ENCODE measurements at places on chromosomes 11 and 22.

- DNase-seq: no peak
These were observed 323.3 kb upstream of the ZC3H12C start for GRCh38 chr11:109769858-109770257.

DNA sequence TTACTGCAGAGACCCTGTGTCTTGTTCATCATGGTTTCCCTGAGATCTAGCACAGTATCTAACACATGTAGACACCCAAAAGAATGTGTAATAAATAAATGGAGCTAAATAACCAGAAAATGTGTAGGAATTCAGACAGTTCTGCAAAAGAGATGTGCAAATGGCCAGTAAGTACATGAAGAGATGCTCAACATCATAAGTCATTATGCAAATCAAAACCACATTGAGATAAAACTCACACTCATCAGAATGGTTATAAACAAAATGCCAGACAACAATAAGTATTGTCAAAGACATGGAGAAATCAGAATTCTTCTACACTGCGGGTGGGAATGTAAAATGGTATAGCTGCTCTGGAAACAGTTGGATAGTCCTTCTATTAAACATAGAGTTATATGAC lies 88.5 kb downstream of the RBFOX2 start:
- no peak for DNase-seq

DNA sequence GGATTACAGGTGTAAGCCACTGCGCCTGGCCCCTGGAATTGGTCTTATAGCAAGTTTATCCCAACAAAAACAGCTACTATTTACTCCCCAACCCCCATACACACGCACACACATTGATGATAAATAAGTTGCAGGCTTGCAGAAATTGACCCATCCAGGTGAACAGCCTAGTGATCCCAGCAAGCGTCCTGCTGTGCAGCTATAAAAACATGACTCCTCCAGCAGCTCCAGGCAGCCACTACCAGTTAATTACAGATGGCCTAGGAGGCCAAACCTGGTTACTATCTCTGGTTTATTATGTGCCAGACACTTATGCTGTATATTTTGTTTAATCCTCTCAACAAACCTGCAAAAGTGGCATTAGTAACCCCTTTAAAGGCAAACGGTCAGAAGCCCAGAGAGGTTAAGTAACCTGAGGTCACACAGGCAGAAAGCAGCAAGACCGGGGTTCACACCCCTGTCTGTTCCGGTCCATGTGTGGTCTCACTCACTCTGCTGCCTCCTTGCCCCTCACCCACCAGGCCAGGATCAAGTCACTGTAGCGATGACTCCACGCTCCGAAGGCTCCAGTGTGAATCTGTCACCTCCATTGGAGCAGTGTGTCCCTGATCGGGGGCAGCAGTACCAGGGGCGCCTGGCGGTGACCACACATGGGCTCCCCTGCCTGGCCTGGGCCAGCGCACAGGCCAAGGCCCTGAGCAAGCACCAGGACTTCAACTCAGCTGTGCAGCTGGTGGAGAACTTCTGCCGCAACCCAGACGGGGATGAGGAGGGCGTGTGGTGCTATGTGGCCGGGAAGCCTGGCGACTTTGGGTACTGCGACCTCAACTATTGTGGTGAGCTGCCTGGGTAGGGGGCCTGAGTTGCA lies 6.6 kb downstream of the F2 start:
- DNase-seq: no peak

DNA sequence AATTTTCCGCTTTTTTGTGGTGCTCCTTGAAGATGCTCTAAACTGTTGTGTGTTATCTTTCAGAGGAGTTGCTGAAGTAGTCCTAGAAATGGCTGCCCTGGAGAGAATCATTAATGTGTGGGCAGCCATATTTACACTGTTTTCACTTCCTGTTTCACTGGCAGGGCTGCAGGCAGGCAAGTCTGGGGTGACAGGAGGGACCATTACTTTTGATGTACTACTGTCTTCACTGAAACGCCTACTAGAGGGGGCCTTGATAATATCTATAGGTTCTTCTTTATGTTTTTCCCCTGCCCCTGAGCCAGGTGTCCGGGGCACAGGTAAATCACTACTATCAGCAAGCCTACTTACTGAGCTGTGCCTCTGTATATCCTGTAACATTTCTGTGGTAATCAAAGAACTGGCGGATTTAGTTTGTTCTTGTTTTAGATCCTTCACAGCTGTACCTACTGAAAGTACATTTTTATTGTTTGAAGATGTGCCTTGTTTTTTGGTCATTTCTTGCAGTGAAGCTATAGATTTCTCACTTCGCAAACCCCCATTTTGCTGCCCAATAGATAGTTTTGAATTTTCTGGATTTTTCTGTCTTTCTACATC lies 39.7 kb downstream of the ACAT1 start:
- DNase-seq: no peak

DNA sequence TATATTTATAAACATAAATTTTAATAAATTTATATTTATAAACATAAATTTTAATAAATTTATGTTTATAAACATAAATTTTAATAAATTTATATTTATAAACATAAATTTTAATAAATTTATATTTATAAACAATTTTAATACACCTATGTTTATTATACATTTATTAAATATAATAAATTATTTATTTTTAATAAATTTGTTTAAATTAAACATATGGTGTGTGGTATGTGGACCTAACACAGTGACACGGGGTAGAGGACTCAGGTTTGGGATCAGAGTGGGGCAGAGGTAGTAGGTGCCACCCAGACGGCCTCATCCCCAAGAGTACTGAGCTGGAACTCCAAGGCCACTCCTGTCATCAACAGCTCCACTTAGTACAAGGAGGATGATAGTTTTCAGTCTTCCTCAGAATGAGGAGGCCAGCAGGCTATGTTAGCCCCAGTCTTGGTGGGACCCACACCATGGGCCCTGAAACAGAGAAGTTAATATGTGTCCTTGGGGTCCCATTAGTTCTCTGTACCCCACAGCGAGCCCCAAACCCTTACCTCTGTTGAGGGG lies 46.7 kb upstream of the BID start:
- DNase-seq: no peak

- no peak for DNase-seq
These were observed 143.7 kb downstream of the SNX19 start for GRCh38 chr11:130772266-130773227.

DNA sequence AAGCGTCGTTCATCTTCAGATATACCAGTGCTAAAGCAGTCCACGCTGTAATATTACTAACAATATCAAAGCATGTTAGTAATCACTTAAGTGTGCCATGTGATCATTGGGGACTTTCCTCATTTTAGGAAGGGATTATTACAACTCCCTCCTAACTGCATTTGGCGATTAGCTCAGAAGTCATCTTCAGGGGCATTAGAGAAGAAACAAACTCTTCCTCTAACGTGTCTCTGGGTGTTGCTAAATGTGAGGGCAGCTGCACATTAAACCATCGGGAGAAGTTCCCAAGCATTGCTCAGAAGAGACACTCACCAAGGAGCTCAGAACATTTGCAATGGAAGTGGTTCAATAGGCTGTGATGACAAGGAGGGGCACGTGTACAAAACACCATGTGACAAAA lies 17.2 kb downstream of the TESMIN start:
- no peak for DNase-seq

DNA sequence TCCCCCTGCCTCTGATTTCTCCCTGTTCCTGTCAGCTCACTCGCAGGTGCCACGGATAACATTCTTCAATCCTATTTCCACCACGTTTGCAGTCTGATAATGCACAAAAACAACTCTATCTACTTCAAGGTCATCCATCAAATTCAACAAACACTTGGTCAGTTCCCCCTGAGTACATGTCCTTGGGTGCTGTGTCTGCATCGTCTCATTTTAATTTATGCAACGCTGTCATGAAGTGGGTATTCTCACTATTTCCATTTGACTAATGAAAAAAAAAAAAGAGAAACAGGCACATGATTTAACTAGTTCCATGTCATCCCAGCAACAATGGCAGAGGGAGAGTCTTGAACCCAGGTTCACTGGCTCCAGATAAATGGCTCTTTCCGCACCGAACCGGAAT lies 262.6 kb downstream of the LARGE1 start:
- no peak for DNase-seq

- DNase-seq: no peak
These were observed 1.7 kb upstream of the CBX6 start for GRCh38 chr22:38873469-38874411.

DNA sequence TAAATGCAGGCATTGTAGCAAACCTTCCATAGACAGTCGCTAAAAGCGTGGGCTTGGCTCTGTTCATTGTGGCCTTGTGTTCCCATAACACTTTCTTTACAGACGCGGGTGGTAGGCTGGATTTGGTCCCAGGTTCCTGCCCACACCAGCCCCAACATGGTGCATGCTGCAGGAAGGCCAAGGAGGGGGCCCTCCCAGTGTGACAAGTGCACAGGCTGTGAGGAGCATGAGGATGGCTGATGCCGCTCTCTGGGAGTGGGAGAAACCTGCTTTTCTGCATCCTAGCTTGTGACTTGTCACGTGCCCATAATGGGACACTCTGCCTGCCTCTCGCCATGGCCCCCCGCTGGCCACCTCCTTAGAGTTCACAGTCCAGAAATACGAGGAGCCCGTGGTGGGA lies 161.8 kb upstream of the B3GAT1 start:
- DNase-seq: no peak

DNA sequence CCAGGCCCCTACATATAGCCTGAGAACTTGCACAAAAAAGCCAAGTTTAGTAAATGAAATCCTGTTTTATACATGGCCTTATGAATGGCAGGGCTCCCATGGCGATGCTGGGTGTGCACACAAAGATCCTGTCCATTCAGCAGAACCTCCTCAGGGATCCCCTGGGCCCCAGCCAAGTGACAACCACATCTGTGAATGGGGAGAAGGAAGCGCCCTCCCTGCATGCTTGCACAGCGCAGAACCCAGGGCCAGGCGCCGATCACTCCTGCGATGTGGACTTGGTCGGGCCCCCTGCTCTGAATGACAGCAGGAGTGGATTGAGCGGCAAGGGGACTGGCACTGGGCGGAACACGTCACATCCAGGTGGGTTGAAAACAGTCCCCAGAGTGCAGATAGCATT lies 4.5 kb upstream of the CDC42EP2 start:
- no peak for DNase-seq

GRCh38 chr22:39364714-39365491 lies 15.1 kb downstream of the SYNGR1 start:
- DNase-seq: no peak

- no peak for DNase-seq
These were observed 1.9 kb upstream of the ANO5 start for GRCh38 chr11:22190827-22191463.

- no peak for DNase-seq
These were observed 25.9 kb downstream of the APOBEC3H start for GRCh38 chr22:39122772-39123470.

GRCh38 chr11:17471501-17471900 lies 5.1 kb downstream of the ABCC8 start:
- DNase-seq: no peak

- DNase-seq: no peak
These were observed 247.8 kb upstream of the ZC3H12C start for GRCh38 chr11:109845437-109845836.

- no peak for DNase-seq
These were observed 6.5 kb downstream of the OR52M1 start for GRCh38 chr11:4551346-4551979.

GRCh38 chr22:21590809-21591641 lies 23.5 kb downstream of the UBE2L3 start:
- no peak for DNase-seq

DNA sequence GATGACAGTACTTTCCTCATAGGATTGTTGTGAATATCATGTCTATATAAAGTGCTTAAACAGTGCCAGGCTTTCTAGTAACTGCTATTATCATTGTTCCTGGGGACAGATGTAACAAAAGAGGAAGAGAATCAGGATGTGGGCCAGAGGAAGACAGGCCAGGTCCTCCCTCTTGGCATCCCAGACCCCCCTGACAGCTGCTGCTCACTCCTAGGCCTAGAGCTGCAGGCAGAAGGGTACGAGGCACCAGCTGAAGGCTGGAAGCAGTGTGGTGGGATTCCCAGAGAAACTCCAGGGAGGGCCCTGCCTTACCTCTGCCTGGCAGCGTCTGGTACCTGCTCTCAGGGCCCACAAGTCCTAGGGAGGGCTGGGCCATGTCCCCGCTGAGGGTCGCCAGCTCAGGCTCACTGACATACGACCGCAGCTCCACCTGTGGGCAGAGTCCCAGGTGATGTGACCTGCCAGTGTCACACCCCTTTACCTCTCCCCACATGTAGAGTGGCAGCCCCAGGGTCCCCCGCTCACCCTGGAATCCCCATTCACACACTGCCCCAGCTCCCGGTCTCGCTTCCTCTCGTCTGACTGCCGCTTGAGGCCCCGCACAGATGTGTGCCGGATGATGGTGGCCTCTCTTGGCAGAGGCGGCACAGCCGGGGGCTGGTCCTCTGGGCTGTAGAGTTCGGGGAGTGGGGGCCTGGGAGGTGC lies 52.2 kb downstream of the C11orf58 start:
- no peak for DNase-seq

DNA sequence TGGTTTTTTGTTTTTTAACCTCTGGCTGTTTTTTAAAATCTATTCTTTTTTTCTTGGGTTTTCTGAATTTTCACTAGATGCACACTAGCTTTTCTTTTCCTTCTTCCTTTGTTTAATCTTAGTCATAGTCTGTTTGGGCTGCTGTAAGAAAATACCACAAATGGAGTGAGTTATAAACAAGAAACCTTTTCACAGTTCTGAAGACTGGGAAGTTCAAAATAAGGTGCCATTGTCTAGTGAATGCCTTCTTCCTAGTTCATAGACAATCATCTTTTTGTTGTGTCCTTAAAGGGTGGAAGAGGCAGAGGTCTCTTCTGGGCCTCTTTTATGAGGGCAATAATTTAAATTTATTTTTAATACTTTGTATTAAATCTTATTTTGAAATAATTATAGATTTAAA lies 532.9 kb upstream of the ANO5 start:
- no peak for DNase-seq

- no peak for DNase-seq
These were observed 25.2 kb downstream of the HORMAD2 start for GRCh38 chr22:30105483-30105882.

- DNase-seq: no peak
These were observed 7.4 kb downstream of the SLC25A45 start for GRCh38 chr11:65375012-65375411.

DNA sequence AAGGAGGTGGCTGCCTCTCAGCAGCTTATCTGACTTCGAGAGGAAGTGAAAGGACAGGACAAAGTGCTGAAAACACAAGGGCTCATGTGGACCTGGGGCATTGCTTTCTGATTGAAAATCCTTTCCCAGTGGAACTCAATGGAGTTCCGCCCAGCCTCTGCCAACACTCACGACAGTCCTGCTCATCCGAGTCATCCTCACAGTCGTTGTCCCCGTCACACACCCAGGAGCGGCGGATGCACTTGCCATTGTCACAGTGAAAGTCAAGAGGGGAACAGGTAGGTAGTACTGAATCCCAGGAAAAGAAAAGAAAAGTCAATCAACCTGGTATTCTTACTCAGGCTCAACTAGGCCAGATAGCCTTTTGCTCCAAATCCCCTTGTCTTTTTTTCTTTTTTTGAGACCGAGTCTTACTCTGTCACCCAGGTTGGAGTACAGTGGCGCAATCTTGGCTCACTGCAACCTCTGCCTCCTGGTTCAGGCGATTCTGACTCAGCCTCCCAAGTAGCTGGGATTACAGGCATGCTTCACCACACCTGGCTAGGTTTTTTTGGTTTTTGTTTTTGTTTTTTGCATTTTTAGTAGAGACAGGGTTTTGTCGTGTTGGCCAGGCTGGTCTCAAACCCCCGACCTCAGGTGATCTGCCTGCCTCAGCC lies 18.1 kb downstream of the LRP4 start:
- DNase-seq: no peak

GRCh38 chr11:68812526-68812925 lies 29.2 kb downstream of the CPT1A start:
- no peak for DNase-seq

Measured in stimulated activated CD8-positive, alpha-beta memory T cell treated with anti-CD3 and anti-CD28 coated beads, Interleukin-2, amount 100 ng/mL, for 48 hours (primary cell).